ENCODE measurements at places on chromosomes 6 and 20.

- DNase-seq = no peak
Observed at GRCh38 chr6:22926790-22927354, 357.5 kb downstream of the HDGFL1 start.

GRCh38 chr6:107668743-107669474, 155.2 kb downstream of the SCML4 start:
- DNase-seq = no peak

- no peak for DNase-seq
Observed at GRCh38 chr6:162450358-162450757, 277.2 kb downstream of the PRKN start.

- DNase-seq = no peak
Observed at GRCh38 chr20:59749301-59749700, 145.0 kb downstream of the PHACTR3 start.

GRCh38 chr6:111651185-111652034, 45.7 kb upstream of the TRAF3IP2 start:
- DNase-seq = no peak

- no peak for DNase-seq
Observed at GRCh38 chr20:39533858-39534257, 571.7 kb downstream of the DHX35 start.

- DNase-seq = no peak
Observed at GRCh38 chr6:131062241-131063027, 611 bp downstream of the EPB41L2 start.

DNA sequence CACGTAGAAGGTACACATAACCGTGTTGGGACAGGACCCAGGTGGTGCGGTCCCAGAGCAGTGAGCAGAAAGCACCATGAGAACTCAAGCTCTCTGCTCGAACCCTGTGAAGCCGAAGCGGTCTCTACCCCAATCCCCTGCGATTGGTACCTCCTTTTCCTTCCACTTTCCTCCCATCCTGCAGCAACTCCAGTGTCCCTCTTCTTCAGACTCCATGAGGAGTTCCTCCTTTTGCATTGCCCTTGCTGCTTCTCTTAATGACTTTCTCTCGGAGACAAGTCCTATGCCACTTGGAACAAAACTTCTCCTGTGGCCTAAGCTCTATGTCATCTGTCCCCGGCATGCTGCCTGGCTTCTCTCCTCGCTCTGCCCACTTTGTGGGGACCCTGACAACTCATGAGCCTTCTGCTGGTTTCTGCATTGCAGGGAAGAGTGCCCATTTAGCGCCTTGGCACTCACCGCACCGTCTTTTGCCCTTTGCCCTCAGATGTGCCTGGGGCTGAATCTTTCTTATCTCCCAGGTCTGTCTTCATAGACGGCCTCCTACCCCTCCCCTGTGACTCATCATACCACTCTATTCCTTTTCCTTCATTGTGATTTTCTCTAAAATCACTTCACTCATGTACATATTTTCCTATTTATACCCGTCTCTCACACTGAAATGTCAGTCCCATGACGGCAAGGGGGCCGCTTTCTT, 9.2 kb upstream of the ZNF831 start:
- no peak for DNase-seq

- no peak for DNase-seq
Observed at GRCh38 chr6:3165631-3166534, 8.5 kb upstream of the TUBB2A start.

GRCh38 chr20:60138256-60139220, 180.3 kb downstream of the CDH26 start:
- peak; percentile 6 for DNase-seq

DNA sequence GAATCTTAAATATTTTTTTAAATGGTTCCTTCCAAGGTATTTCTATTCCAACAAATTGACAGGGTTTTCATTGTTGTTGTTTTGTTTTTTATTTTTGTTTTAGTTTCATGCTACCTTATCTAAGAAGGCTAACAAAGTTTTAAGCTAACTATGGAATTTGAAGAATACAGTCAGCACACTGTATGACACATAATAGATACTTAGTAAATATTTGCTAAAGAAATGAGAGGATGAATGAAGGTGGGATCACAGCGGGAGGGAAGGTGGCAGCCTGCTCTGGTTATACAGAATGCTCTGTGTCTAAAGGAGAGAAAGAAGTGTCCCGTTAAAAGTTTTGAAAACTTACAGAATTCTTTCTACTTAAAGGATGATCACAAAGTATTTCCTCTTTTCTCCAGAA, 43.7 kb upstream of the DST start:
- no peak for DNase-seq

- DNase-seq = no peak
Observed at GRCh38 chr6:161487694-161488093, 213.8 kb upstream of the AGPAT4 start.

DNA sequence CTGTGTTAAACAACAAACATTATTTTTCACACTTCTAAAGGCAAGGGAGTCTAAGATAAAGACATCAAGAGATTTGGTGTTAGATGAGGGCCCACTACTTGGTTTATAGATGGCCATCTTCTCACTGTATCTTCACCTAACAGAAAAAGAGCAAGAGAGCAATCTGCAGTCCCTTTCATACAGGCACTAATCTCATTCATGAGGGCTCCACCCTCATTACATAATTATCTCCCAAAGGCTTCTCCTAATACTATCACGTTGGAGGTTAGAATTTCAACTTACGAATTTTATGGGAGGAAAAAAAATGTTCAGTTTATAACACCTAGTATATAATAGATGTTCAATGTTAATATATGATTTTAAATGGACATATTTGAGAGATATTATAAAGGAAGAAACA, 45.6 kb downstream of the HDAC2 start:
- DNase-seq = no peak

GRCh38 chr6:122669868-122670267, 59.7 kb downstream of the PKIB start:
- DNase-seq = no peak

- DNase-seq = no peak
Observed at GRCh38 chr20:33919653-33920052, 74.1 kb upstream of the RALY start.

GRCh38 chr6:5087389-5087788, 2.2 kb downstream of the PPP1R3G start:
- no peak for DNase-seq

DNA sequence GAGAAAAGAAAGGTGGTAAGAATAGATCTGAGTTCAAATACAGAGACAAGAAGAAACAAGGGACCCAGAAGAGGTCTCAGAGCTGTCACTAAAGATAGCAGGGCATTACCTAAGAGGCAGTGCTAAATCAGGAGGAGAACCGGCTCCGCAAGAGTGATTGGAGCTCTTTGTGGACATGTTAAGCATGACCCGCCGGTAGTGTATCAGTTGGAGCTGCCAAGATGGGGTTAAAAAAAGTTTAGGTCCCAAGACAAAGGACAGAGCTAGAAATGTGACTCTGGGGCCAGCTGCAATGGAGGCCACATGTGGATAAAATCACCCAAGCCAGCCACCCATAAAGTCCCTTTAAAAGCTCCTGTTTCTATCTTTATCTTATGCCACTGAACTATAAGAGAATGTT, 93.4 kb downstream of the MBOAT1 start:
- DNase-seq = no peak

GRCh38 chr20:53855733-53856132, 214.7 kb downstream of the BCAS1 start:
- DNase-seq = no peak

GRCh38 chr20:7214081-7214740, 446.7 kb downstream of the BMP2 start:
- no peak for DNase-seq

GRCh38 chr6:134199848-134200606, 117.9 kb downstream of the SGK1 start:
- DNase-seq = no peak

- no peak for DNase-seq
Observed at GRCh38 chr6:167781066-167781767, 45.5 kb upstream of the AFDN start.

- DNase-seq = no peak
Observed at GRCh38 chr6:2636672-2637071, 114.0 kb downstream of the MYLK4 start.

GRCh38 chr6:167797011-167797471, 29.7 kb upstream of the AFDN start:
- no peak for DNase-seq

- no peak for DNase-seq
Observed at GRCh38 chr20:32006841-32007786, 3.1 kb upstream of the CCM2L start.

GRCh38 chr6:119669221-119669620, 319.7 kb upstream of the MAN1A1 start:
- no peak for DNase-seq

DNA sequence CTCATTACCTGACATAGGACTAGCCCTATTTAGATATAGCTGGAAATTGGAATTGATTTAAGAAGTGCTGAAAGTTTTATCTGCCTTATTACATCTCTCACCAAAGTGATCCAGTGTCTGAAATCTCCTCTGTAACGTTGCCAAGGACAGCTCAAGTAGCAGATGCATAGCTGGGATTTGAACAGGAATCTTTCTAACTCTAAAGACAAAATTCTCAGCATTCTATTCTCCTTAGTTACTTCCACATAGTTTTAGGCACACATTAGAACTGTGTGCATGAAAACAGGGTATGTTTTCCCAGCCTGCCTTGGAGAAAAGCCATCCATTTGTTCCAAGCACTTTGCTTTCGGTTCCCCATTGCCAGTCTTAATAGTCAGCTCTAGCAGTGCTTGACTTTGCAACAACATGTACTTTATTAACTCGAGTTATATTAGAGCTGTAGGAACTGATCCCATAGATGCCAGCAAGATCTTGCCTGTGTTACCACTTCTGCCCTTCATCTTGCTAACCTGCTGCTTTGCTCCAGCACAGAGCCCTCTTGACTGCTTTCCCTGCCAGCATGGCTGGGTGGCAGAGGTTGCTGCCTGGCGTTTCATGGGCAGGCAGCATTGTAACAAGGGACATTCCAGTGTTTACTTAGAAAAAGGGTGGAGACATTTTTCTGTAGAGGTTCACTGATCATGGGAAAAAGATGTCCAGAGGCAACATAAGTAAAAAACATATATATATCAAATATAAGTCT, 56.1 kb upstream of the STMND1 start:
- no peak for DNase-seq

DNA sequence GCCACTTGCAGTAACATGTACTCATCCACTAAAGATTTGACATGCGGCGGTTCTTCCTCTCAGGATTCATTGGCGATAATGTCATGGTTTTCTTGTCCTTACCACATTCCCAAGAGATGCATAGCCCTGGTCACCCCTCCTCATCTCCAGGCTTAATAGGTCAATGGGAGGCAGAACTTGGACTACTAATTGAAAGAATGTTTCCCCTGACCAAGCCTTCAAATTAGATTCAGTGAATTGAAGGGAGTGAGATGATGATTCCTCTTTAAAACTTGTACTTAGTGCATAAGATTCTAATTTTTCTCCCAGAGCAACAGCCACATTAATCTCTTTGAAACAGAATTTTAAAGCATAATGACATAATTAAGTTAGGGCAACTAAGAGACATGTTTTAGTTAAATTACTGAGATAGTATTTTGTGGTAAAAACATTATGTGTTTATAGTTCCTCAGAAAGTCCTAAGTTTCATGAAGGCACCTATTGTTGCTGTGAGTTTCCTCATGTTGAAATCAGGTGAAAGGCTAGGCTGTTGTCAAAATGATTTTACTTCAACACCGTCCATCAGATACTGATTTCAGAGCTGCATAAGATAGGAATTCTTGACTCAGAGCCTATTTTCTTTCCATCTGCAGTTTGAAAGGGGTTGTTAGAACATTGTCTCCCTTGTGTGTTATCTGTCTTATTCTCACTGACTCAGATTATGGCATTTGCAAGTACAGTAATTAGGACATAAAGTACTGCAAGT, 48.5 kb downstream of the STK4 start:
- DNase-seq = no peak

DNA sequence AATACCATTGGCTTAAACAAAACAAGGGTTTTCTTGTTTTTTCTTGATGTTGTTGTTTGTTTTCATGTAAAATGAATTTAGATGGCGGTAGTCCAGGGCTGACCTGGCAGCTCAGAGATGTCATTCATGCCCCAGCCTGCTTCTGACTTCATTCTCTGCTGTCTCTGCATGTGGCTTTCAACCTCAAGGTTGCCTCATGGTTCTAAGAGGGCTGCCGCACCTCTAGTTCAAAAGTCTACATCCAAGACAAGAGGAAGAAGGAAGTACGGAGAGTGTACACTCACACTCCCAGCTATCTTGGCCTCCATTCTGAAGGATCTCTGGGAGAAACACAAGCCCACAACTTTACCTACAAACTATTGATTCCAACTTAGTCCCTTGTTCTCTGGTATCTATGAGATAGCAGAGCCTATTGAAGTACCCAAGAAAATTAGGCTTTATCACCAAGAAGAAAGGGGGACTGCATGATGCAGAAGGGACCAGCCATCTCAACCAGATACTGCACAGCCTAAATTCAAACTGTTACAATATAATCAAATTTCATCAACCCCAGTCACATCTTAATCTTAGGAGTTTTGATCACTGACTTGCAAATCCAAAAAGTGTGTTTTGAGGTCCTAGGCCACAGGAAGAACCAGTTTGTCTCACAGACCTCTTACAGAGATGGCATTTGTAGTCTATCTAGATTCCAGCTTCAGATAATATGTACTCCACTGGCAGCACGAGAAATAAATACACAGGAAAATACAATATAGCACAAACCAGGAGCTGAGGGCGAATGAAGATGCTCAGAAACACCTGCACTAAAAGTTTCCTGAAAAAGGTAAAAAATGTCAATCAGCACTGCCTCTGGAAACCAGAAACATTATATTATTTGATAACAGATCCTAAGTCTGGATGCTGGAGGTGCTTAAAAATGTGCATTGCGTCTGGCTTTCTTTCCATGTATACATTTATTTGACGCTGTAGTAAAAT, 866 bp upstream of the BTN3A3 start:
- peak; percentile 67 for DNase-seq

DNA sequence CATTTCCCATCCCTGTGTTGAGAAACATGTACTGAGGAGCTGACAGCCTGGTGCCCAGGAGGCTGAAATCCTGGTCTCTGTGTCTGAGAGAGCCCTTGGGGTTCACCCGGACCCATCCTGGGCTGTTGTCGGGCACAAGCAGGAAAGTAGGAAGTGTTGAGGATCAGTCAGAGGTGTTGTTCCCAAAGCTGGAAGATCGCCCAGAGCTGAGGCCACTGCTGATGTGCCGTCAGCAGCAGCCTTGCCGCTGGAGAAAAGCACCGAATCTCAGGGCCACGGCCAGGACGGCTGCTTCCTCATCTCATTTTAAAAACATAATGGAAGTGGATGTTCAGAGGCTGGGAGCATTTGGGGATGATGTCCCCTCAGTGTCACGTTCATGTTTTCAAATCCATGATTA, 218.5 kb downstream of the UST start:
- no peak for DNase-seq

- no peak for DNase-seq
Observed at GRCh38 chr6:25410102-25410501, 130.9 kb downstream of the CARMIL1 start.

GRCh38 chr6:106490974-106491373, 130.5 kb downstream of the CRYBG1 start:
- DNase-seq = no peak

Measured in stimulated activated naive CD4-positive, alpha-beta T cell (primary cell).